ENCODE measurements at places on chromosomes 1 and 21.

DNA sequence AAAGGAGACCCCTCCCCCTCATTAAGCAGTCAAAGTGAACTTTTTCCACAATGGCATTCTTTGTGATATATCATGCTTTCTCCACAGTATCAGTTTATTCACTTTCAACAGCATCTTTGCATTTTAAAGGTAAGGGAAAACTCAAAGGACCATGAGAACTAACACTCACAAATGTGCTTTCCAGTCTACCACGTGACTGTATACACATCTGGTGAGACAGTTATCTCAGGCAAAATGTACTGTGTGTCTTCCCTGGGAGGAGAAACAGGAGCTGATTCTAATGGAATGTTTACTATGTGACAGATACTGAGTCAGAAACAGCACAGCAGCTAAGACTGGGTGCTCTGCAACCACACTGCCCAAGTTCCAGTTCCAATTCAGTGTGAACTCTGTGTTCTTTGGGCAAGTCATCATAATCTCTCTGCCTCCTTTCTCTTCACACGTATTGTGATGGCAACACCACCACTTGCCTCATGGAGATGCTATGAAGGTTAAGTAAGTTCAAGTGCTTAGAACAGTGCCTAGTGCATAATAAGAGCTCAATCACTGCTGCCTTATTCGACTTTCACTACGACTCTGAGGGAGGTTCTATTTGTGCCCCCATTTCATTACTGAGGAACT, 79.0 kb downstream of the SLC45A1 start:
- peak; percentile 93 for DNase-seq

- peak; percentile 12 for DNase-seq
These were observed 830 bp upstream of the PRDX1 start for GRCh38 chr1:45522324-45523104.

DNA sequence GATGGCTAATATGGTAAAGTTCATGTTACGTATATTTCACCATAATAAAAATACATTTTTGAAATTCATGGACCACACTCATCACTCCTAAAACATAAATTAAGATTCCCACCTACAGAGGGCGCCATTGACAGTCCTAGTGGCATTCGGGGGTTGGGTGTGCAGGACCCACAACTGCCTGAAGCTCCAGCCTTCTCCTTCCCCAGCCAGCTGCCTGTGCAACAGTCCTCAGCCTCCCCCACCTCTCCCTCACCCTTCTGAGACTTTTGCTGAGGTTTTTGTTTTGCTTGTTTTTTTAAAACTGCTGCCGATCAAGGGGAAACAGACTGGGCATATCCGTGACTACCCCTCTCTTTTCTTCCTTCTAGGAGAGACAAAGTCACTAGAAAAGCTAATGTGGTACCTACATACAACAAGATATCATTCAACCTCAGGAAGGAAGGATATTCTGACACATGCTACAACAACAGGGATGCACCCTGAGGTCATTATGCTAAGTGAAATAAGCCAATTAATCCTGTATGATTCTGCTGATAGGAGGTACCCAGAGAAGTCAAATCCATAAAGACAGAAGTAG, 9.2 kb upstream of the EVA1C start:
- DNase-seq = peak; percentile 50

DNA sequence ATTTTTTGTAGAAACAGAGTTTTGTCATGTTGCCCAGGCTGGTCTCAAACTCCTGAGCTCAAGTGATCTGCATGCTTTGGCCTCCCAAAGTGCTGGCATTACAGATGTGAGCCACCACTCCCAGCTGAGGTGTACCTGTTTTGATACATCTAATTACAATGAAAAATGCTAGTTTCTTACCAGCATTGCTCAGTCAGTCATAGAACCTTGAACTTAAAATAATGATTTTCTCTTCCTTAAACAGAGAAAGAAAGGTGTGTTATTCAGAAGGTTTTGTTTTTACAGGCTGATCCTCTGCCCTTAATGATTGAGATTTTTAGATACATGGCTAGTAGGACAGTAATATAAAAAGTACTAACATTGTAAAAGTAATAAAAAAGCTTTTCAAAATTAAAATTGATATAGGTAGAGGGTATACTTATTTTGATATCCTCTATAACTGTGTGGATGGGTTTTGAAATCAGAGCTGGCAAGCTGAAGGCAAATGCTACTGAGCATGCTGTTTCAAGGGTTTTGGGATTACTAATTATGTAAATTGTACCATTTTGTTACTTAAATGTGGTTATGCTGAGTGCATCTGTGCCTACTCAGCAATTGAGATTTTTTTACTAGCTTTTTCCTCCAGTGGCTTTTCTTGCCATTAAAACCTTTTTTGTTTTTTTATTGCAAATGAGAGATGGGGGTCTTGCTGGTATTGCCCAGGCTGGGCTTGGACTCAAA, 16.1 kb downstream of the PRRC2C start:
- no peak for DNase-seq

DNA sequence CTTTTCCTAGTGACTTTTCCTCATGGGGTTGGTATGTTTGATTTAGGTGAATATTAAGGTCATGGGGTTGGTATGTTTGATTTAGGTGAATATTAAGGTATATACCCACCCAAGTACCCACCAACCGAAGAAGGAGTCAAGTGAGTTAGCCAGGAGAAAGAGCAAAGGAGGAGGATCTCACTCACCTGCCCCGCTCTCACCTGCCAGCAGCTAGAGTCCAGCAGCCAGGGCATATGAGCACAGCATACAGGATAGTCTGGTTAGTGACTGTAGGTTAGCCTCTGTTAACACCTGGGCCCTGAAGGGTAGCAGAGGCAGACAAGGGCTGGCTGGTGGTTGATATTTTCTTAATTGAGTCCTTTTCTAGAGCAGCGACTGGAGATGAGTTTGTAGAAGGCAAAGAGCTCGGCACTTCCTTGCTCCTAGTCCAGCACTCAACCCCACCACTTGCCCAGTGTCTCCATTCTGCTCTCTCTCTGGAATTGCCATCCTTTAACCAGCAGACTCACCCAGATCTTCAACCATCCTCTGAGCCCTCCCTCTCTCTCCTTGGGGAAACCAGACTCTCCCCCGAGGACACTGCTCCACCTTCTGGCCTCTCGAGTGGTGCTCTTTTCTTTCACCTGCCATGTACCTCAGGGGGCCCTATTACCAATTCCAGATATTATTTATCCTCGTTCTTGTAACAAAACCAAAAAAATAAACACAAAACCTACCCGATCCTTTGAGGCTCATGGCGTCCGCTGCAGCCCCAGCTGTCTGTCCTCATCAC, 16.3 kb upstream of the DESI2 start:
- DNase-seq = no peak

GRCh38 chr1:205920159-205920558, 23.1 kb downstream of the SLC26A9 start:
- DNase-seq = no peak

DNA sequence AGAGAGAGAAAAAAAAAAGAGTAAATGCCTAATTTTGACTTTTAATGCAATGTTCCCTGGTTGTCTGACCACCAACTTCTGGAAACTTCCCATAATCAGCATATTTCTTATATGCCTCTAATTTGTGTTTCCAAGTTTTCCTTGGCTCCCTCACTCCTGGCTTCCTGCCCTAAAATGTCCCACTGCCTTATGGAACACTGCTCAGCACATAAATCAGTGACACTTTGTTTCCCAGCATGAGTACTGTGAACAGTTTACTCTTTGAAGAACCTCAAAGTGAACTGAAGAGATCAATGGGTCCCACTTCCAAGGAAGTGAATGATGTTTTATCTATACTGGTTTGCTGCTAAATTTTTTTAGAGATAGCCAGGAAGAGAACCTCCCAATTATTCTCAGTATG, 271.3 kb upstream of the PRMT6 start:
- no peak for DNase-seq

DNA sequence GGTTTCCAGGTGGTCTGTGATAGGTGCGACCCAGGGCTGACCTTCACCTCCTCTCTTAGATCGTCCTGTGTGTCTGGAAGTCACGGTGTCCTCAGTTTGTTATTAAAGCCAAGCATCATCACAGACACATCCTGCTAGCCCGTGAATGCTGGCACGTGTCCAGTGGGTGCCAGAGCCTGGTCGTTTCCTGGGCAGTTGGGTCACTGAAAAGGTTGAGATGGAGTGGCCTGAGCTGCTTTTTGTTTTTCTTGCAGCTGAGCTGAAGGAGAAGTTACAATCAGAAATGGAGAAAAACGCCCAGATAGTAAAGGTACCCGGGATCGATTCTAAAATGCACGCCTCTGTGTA, 23.2 kb downstream of the PCNT start:
- DNase-seq = no peak

DNA sequence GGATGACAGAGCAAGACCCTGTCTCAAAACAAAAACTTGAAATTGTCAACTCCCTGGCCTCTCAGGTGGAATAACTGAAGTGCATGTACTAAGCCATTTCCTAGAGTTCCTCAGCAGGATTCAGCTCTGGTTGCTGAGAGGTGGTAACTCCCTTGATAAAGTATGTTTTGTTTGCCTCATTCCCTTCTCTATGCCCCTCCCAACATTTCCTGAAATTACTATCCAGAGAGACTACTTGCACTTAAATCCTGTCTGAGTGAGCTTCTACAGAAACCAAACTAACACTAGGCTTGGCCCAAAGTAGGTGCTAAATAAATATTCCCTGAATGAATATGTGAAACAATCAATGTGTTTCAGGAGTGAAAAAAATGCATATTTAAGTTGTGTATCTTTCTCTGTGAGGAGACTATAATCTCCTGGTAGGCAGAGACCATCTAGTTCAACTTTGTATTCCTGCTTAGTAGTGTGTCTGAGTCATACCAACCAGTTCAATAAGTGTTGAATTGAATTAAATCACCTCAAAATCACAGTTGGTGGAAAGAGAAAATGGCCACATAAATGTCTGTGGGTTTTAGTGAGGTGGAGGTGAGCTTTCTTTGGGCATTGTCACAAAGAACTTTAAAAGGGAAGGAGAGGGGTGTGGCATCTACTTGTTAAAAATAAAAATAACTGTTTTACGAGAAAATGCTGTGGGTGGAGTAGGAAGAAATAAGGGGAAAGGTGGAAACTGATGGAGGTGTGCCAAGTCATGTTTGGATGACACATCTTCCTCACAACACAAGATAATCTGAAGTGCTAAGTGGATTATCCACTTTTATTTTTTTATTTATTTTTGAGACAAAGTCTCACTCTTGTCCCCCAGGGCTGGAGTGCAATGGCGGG, 12.6 kb downstream of the RIMKLA start:
- no peak for DNase-seq

DNA sequence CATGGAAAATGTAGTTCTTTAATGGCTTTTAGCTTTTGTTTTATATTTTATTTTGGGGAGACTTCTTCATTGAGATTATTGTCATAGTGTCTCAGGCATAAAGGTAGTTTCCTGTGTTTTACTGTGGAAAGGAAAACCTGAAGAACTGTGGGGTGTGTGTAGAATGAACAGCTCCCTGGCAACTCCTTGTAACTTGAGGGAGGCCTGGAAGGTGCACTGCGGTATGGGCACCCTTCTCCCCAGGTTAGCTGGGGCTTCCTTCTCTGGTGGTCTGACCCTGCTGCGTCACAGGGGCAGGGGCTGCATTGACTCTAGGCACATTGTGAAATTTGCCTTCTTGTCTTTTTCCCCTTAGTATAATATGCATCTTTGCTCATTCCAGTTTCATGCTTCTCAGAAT, 1.7 kb downstream of the ATP1B1 start:
- DNase-seq = no peak

GRCh38 chr1:60078182-60078581, 4.6 kb upstream of the C1orf87 start:
- DNase-seq = peak; percentile 52

- DNase-seq = no peak
These were observed 1.1 kb downstream of the VANGL2 start for GRCh38 chr1:160401487-160401805.

DNA sequence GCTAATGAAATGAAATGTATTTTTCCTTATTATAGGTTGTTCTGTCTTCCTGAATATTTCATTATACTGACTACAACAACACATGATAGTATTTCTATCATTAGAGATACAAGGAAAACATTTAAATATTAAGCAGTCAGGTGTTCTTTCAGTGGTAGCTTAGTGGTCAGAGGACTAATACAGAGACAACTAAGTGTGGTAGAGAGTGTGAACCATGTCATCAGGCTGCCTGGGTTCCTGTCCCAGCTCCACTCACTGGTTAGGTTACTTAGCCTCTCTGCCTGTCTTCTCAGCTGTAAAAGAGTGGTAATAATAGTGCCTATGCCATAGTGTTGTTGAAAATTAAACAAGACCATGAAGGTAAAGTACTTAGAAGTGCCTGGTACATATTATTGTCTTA, 3.9 kb downstream of the UAP1 start:
- DNase-seq = no peak

DNA sequence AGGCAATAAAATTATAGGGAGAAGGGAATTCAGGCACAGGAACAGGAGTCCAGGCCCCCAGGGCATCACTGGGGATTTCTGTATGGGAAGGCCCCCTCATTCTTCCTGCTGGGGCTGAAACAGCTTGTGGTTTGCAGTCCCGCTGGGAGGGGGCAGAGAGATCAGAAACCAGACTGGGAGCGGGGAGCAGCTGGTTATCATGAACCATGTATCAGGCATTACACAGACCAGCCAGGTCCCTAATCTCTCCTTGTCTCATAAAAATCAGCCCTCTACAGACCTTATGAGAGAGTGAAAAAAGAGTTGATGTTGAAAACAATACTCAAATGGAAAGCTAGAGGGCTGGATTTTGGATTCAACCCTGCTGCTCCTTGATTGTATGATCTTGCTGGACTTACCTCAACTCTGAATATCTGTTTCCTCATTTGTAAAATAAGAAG, 93.4 kb upstream of the F3 start:
- DNase-seq = no peak

- DNase-seq = no peak
These were observed 183.2 kb upstream of the VAMP3 start for GRCh38 chr1:7587773-7588456.

DNA sequence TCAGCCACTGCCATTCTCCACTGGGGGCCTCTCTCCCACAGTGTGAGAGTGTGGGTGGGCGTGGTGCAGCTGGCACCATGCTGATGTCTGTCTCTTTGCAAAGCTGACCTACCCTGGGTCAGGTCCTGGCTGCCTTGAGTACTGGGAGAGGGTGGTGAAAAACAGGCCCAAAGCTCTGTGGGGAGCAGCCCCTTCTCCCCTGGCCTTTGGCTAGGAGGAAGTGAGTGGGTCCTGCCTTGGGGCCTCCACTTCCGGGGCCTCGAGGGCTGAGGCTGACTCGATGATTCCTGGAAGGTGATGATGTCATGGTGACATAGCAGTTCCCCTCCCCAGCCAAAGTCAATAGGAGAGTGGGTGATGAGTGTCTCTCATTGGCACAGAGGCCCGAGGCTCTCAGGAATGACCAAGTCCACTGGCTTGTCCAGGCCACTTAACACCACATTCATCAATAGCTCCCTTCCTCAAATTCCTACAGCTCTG, 53.0 kb downstream of the IER5 start:
- no peak for DNase-seq

DNA sequence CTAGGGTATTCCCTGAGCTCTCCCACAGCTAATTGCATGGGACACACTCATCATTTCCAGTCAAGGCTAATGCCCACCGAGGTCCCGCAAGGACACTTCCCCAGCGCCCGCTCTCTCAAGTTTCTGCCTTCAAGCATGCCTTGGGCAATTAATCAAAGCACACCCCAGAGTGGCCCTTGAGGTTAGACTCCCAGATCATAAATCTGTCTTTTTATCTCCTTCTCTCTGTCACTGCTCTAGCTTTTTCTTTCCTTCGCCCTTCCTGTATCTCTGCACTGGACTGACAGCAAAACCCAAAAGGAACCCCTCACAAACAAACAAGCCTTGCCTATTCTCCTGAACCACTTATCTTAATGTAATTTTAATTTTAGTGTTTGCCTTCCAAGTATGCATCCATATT, 7.9 kb upstream of the EXOSC10 start:
- DNase-seq = no peak
